ENCODE measurements at places on chromosomes 2 and 18.

GRCh38 chr2:158300394-158300793, 156.2 kb downstream of the CCDC148 start:
- no peak for DNase-seq

DNA sequence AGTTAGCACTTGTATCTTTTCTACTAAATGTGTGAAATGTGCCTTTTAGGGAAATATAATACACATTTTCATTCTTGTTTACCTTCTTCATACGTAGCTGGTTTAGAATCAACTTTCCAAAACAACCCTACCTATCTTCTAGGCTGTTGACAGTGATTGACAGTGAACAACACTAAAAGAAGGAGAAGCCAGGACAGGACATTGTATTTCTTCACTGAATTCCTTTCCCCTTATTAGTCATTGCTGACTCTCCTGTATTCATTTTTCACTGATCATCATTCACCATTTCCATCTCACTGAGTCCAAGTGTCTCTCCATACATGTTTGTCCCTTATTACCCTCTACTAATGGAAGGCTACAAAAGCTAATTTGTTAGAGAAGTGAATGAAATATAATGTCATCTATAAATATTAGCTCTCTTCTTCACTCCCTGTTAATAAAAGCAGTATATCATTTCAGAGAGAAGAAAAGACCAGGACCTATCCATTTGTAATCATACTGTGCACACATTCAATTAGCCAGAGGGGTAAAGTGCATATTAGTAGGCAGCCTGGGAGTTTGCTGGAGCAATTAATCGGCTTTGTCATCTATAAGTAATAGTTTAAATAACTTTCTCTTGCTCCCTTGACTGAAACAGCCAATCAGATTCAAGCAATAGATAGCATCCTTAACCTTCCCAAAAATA, 192.5 kb upstream of the FOSL2 start:
- DNase-seq, result no peak

- no peak for DNase-seq
Measured at GRCh38 chr18:26642440-26643348, 94.3 kb upstream of the KCTD1 start.

DNA sequence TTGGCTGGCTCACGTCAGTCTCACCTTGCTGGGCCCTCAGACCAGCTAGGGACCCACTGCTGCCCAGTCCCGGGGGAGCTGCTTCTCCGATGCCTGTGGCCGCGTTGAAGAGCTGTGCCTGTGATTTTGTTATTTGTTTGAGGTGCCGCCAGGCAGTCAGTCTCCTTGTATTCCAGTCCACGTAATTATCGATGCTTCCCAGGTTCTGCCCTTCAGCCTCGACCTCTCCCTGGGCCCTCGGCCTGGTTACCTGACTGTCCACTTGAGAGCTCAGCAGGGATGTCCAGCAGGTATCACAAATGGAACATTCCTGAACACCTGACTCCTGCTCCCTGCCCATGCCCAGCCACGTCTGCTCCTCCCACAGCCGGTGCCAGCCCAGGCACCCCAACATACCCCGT, 195.9 kb upstream of the HS6ST1 start:
- DNase-seq, result no peak

DNA sequence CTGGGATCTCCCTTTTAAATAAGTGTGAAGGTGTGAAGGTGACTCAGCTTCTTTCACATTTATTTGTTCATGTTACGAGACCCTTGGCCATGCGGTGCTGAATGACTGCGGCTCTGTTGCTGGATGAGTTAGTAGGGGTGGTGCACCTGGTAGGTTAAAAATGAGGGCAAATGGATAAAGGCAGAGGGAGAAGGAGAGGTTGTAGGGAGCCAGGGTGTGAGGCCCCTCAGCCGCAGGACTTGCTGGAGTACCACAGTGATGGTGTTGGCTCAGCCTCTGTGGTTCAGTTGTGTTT, 164.2 kb downstream of the NAPG start:
- DNase-seq, result no peak

- DNase-seq, result no peak
Measured at GRCh38 chr18:36041146-36041545, 26.2 kb downstream of the RPRD1A start.

Measured in stimulated activated CD4-positive, alpha-beta T cell treated with anti-CD3 and anti-CD28 coated beads, Interleukin-2, amount 100 ng/mL, for 4 hours (primary cell).